ENCODE measurements at places on chromosomes 4 and X. TPM values are rescaled to one million over a fixed set of nuclear protein-coding genes. Genes with fewer than 3 reads are reported as not detected.

The AKAP4 gene
- total RNA-seq: not detected

The INTS6L gene
- total RNA-seq: not detected

The RHOXF1 gene
- not detected for total RNA-seq

The SPANXN4 gene
- total RNA-seq: not detected

The ZNF518B gene
- total RNA-seq: 12.3 TPM

The DCAF8L2 gene
- 5.6 TPM for total RNA-seq

The FATE1 gene
- total RNA-seq: not detected

The ARSJ gene
- 0.55 TPM for total RNA-seq

The AMBN gene
- not detected for total RNA-seq

The FAM241A gene
- 1.4 TPM for total RNA-seq

The SEC24D gene
- 17.3 TPM for total RNA-seq

DNA sequence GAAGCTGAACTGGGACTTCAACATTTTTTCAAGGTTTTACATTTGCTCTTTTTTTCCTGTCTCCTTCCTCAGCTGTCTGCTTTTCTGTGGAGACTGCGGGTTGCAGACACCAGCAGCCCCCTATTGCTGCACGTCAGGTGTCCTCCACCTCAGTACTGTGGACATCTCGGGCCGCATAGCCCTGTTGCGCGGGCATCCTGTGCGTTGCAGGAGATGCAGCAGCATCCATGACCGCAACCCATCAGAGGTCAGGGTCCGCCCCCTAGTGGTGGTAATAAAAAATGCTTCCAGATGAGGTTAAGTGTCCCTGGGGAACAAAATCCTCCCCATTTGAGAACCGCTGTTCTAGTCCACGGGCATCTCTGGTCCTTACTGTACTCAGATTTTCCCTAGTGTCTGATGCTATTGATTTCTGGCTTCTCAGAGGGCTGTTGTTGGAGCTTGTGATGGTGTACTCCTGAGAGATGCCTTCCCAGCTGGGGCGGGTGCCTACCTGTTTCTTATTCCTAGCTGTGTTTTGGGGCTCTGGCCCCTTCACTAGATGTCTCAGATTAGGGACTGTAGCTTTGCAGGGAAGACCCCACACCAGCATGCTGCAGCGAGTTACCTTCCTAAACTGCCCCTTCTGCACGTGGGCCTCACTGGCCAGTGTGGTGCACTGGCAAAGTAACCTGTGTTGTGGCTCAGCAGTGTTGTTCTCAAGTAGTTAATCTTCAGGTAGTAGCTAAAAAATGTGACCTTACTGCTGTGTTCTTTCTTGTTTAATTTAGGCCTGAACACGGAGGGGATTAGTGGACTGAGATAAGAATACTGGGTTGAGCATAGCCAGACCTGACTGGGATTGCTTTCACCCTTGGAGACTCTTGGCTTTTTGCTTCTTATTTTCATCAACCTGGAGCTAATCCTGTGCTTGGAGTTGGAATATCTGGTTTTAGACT lies 28.2 kb downstream of the NSD2 start:
- H3K27me3 ChIP-seq: no peaks in the 10 kb centered on the region
- peak; percentile 54 for DNase-seq
- H3K4me3 ChIP-seq: no peak overlapping the region

DNA sequence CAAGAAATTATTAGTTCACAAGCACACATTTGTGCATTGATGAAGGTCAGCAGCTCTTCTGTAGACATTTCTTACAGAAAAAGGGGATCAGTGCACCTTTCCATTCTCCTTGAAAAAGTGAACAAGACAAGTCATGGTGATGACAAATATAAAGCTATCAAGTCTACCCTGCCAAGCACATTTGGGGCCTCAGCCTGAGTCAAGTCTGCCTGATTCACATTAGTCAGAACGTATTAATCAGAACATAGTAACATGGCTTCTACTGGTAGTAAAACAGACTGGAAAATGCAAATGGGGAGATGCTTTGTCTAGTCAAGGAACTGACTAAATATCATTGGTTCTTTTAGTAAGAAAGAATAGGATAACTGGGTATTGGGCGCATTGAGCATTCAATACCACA lies 2305.1 kb downstream of the PCDH7 start:
- no peak overlapping the region for H3K4me3 ChIP-seq
- H3K27ac ChIP-seq: no peak overlapping the region
- H3K4me1 ChIP-seq: no peaks in the 10 kb centered on the region
- H3K36me3 ChIP-seq: no peaks in the 10 kb centered on the region

DNA sequence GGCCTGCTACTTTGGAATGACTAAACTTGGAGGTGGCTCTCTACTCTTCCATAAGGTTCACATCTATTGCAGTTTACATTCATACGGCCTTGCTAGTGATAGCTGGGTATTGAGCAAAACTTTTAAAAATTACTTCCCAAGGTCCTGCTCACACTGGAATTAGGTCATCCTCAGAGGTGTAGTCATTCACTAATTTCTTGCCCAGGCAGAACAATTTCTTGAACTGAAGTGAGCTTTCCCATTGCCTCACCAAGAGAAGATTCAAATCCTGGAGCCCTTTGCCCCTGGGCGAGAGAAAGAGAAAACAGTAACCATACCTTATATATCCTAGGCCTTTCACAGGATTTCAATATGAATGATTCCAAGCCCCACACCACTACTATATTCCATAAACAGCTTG lies 109.2 kb downstream of the GUCY2F start:
- H3K27me3 ChIP-seq: no peaks in the 10 kb centered on the region
- no peak for DNase-seq
- H3K27ac ChIP-seq: no peak overlapping the region
- no peaks in the 10 kb centered on the region for H3K36me3 ChIP-seq

GRCh38 chr4:109303140-109303496 lies 660 bp upstream of the COL25A1 start:
- DNase-seq: no peak
- no peaks in the 10 kb centered on the region for H3K4me1 ChIP-seq
- no peaks in the 10 kb centered on the region for H3K36me3 ChIP-seq
- no peak overlapping the region for H3K27ac ChIP-seq
- H3K27me3 ChIP-seq: no peaks in the 10 kb centered on the region

DNA sequence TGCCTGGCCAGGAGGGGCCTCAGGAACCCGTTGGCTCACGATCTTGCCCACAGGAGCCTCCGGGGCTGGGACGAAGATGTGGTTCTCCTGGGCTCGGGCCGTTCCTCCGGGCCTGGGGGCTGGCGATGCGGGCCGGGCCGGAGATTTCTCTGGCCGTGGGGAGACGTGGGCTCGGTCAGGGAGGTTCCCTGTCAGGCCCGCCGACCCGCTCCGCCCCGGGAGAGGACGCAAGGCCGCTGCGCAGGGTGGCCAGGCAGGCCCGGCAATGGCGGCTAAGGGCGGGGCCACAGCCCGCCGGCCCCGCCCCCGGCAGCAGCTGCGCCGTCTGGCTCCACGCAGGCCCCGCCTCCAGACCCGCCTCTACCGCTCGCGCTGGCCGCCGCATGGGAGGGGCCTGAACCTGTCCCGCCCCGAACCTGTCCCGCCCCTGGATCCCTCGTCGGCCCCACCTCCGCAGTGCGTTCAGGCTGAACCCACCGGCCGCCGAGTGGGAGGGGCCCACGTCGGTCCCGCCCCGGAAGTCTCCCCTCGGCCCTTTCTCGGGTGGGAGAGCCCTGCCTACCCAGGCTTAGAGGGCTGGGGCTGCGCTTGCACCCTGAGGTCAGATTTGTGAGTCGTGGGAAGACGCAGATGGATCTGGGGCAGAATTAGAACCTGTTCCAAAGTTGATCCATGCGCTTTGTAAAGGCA lies at the start of gene FAM3A:
Gene FAM3A (minus strand): TSS at position 267 of the 690 bp plus-strand sequence. CDS start 460 bp downstream, outside the sequence.
- no peaks in the 10 kb centered on the region for H3K27me3 ChIP-seq
- peak within 1 kb of the TSS; percentile 72 for H3K4me3 ChIP-seq
- H3K36me3 ChIP-seq: no peaks in the 10 kb centered on the region
- no peaks in the 10 kb centered on the region for H3K4me1 ChIP-seq

- no peaks in the 10 kb centered on the region for H3K4me1 ChIP-seq
- H3K4me3 ChIP-seq: no peak overlapping the region
- H3K36me3 ChIP-seq: no peaks in the 10 kb centered on the region
- no peak for DNase-seq
- no peak overlapping the region for H3K27ac ChIP-seq
- no peaks in the 10 kb centered on the region for H3K27me3 ChIP-seq
Observed at GRCh38 chrX:50799531-50799961, 14.4 kb downstream of the SHROOM4 start.

DNA sequence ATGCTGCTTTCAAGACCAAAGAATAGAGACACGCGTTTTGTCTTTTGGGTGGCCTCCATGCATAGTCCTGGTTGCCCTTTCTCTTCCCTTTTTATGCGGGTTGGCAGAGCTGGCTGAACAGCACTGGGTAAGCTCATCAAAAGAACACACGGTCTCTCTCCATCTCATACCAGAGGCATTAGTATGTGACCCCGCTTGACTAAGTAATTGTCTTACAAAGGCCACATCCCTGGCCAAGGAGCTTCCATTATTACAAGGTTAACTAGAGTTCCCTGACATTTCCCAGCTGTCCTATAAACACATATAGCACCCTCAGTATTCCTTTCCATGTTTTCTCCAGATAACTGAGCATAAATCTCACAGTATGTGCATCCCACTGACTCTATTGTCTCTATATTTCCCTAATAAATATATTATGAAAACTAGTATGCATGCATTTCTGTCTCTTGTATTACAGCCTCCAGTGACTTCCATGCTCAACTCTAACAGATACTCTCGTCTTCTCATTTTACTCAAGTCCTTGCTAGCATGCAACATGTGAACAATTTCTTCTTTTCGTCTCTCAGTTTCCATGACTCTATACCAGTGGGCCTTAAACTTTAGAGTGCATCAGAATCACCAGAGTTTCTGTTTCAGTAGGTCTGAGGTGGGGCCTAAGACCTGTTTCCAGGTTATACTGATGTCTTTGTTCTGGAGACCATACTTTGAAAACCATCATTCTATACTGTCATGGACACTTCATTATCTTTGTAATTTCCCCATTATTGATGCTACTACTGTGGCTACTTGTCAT lies 247.7 kb upstream of the ARSJ start:
- H3K4me1 ChIP-seq: no peaks in the 10 kb centered on the region
- no peaks in the 10 kb centered on the region for H3K27me3 ChIP-seq
- H3K4me3 ChIP-seq: no peak overlapping the region
- H3K27ac ChIP-seq: no peak overlapping the region
- no peaks in the 10 kb centered on the region for H3K36me3 ChIP-seq
- no peak for DNase-seq

- no peaks in the 10 kb centered on the region for H3K27me3 ChIP-seq
- no peaks in the 10 kb centered on the region for H3K4me1 ChIP-seq
- H3K4me3 ChIP-seq: no peak overlapping the region
- no peak overlapping the region for H3K27ac ChIP-seq
Observed at GRCh38 chrX:41241962-41242361, 92.0 kb upstream of the DDX3X start.

DNA sequence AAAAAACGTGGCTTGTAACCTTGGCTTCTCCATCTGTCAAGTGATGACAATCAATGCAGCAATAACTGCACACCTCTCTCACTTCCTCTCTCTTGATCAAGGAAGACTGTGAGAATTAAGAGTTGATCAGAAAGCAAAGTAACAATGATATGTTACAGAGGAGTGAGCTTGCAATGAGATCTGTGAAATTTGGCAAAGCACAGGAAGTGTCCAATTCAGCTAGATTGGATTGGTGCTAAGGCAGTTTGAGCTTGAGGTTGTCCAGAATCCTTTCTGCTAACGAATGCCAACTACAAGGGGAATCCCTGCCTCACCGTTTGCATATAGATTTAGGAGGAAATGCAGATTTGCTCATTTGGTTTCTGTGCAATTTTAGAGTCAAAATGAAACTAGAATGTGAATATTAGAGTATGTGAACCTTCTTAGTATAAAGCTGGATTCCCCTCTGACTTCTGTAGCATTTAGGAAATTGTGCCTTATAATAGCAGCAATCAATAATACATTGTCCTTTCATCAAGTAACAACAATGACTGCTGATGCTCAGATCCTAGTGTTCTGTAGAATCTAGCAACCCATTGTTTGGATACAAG lies 346.4 kb downstream of the PTTG2 start:
- no peak for DNase-seq
- no peak overlapping the region for H3K4me3 ChIP-seq
- no peaks in the 10 kb centered on the region for H3K36me3 ChIP-seq
- H3K27me3 ChIP-seq: no peaks in the 10 kb centered on the region
- H3K27ac ChIP-seq: no peak overlapping the region
- H3K4me1 ChIP-seq: peaks cover 18% of the 10 kb centered on the region

GRCh38 chr4:41408859-41409593 lies 128.9 kb upstream of the LIMCH1 start:
- H3K4me3 ChIP-seq: no peak overlapping the region
- H3K36me3 ChIP-seq: no peaks in the 10 kb centered on the region
- no peak for DNase-seq
- no peaks in the 10 kb centered on the region for H3K27me3 ChIP-seq
- H3K4me1 ChIP-seq: peaks cover 14% of the 10 kb centered on the region
- no peak overlapping the region for H3K27ac ChIP-seq

GRCh38 chr4:52259978-52260377 lies 208.9 kb downstream of the SPATA18 start:
- no peak for DNase-seq
- no peak overlapping the region for H3K4me3 ChIP-seq
- H3K36me3 ChIP-seq: no peaks in the 10 kb centered on the region
- H3K27me3 ChIP-seq: no peaks in the 10 kb centered on the region
- peaks cover 3% of the 10 kb centered on the region for H3K4me1 ChIP-seq
- H3K27ac ChIP-seq: no peak overlapping the region

DNA sequence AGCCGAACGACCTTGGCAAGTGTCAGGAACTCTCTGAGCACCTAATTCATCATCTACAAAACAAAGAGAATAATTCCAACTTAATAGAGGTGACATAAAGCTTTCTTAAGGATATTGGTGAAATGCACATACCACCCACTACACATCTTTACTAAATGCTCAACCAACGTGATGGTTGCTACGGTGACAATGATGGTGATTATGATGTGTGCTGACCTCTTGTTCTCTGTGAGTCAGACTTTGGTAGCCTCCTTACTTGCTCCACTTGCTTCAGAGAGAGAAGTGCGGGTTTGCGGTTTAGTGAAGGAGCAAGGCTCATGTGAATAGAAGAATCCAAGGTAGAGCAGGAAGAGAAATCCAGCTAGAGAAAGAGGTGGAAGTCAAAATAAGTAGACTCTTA lies 52.8 kb upstream of the CLNK start:
- no peak overlapping the region for H3K4me3 ChIP-seq
- no peak for DNase-seq
- no peaks in the 10 kb centered on the region for H3K36me3 ChIP-seq
- no peaks in the 10 kb centered on the region for H3K4me1 ChIP-seq
